ENCODE measurements at places on chromosomes 1 and 21. TPM values are rescaled to one million over a fixed set of nuclear protein-coding genes. Genes with fewer than 3 reads are reported as not detected.

Gene KRTAP19-6
- total RNA-seq, result not detected

Gene DENND2C
- 3.7 TPM for total RNA-seq

Gene GRIK1
- total RNA-seq, result not detected

Gene ORC1
- 0.19 TPM for total RNA-seq

Gene NBL1
- total RNA-seq, result 19.3 TPM

Gene GUCA2A
- total RNA-seq, result not detected

Gene ZNF683
- 0.48 TPM for total RNA-seq

Gene HES4
- total RNA-seq, result 66.5 TPM

Gene RABGAP1L
- total RNA-seq, result 85.9 TPM

Gene C1QA
- 355 TPM for total RNA-seq

Data from heart left ventricle (tissue), 16 donors.